ENCODE measurements at places on chromosomes 4 and X.
A peak's percentile ranks its signal among the peaks of the same experiment; 100 is the strongest.

DNA sequence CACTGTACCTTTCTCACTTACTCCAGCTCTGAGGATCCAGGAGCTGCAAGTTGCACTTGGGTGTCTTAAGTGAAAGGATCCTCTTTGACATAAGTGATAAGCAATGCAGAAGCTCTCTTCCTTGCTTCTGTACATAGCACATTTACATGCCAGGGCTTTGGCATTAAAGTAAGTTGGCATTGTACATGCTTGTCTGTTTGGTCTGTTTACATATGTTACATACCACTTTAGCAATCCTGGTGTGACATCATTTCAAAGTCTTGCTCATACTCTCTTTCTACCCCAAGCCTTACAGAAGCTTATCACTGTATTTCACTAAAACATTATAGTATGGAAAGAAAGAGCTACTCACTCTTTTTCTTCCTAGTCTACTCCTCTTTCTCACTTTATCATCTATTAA is 2548.3 kb downstream of the ARAP2 start:
- no peak for DNase-seq

DNA sequence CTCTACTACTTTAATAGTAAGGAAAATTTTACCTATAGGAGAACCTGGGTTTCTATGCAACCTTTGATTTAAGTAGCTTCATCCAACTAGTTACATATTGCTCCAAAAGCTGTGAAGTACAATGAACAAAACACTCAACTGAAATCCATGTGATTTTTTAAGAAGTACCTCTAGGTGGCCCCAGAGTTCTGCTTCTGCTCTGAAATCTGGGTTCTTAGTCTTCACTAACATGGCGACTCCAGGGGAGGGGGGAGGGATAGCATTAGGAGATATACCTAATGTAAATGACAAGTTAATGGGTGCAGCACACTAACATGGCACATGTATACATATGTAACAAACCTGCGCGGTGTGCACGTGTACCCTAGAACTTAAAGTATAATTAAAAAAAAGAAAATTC is 73.4 kb upstream of the MAGEB2 start:
- DNase-seq, result peak; percentile 2

- no peak for DNase-seq
Observed at GRCh38 chr4:12421364-12421763, 992.7 kb upstream of the HS3ST1 start.

GRCh38 chrX:12330841-12331240 is 192.6 kb downstream of the FRMPD4 start:
- DNase-seq, result no peak

DNA sequence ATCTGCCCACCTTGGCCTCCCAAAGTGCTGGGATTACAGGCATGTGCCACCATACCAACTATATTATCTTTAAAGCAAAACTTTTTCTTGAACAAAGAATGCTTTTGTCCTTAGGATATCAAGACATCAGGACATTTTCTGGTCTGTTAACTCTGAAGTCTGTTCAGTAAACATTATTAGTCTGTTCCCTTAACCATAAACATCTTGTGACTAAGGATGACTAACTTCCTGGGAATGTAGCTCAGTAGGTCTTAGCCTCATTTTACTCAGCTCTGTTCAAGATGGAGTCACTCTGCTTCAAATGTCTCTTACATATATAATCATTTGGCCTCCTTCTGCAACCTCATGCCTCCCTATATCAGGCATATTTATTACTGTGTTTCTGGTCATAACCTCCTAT is 122.9 kb downstream of the UBE2NL start:
- no peak for DNase-seq

GRCh38 chr4:7945709-7946380 is 6.2 kb upstream of the AFAP1 start:
- DNase-seq, result no peak

- DNase-seq, result no peak
Observed at GRCh38 chr4:105712766-105713165, 4.2 kb downstream of the GSTCD start.

DNA sequence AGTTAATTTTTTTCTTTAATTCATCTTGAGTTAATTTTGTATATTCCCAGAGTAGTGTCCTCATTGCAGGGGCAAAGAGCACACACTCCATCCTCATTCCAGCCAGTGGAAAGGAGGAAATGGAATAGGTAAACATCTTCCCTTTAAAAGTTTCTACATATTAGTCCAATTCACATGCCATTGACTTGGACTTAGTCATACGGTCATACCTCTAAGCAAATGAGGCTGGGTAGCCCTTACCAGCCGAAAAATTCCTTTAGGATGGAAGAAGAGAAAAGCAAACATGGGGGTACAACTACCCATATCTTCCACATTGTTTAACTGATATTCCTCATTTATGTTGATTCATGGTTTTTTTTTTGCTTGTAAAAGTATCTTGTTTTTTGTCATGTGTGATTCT is 37.4 kb upstream of the NDP start:
- no peak for DNase-seq

GRCh38 chr4:86564795-86565194 is 29.3 kb upstream of the PTPN13 start:
- no peak for DNase-seq

- DNase-seq, result no peak
Observed at GRCh38 chr4:1469607-1470392, 63.6 kb upstream of the NKX1-1 start.

GRCh38 chrX:97315939-97316338 is 432.2 kb downstream of the RPA4 start:
- no peak for DNase-seq

- DNase-seq, result no peak
Observed at GRCh38 chrX:53695946-53696549, 9.5 kb upstream of the HUWE1 start.

GRCh38 chr4:129345609-129346008 is 249.7 kb downstream of the C4orf33 start:
- no peak for DNase-seq

DNA sequence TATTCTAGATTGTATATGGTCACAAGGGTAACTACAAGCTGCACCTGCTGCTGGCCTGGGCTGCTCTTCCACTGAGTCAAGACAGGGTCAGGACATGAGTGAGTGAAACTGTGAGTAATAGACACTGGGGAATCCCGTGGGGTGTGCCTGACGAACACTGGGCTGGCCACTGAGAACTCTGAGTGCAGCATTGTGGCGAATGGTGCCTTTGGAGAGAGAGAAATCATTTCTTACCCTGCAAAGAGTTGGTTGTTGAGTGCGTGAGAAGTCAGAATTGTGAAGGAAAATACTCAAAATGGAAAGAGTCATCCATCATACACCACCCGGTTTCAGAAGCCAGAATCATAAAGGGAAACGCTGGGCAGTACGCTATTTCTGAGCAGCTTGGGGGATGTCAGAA is 43.1 kb upstream of the LSM6 start:
- no peak for DNase-seq

DNA sequence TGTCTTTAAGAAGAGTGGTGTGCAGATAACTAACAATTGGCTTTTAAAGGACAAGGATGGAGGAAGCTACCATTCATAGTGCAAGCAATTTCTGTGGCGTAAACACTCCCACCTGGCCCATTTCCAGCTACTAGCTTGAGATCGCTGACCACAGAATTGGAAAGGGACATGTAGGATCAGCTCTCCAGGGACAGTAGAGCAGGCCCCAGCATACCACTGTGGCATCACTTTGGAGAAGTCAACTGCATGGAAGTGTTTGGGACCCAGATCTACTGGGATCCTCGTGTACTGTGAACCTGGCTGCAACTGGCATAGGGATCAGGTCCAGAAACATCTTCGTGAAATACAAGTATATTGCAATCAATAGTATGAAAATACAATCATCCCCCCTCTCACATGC is 515.0 kb downstream of the INPP4B start:
- DNase-seq, result no peak

DNA sequence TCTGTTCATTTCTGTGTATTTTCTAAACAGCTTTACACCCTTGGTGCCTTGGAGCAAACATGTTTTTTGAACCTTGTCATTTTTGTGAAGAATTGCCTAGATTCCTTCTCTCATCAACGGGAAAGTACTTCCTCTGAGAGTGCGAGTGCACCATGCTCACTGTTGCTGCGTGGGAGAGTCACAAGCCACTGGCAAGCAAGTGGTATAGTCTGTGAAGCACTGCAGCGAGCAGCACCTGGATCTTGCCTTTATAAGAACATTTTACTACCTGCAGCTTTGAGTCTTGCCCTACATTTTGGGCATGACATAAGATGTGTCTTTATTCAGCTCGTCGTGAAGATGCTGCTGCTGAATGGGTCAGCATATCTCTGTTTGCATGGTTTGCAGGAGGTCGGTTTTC is 44.9 kb downstream of the HADH start:
- DNase-seq, result no peak

- no peak for DNase-seq
Observed at GRCh38 chrX:112527903-112528302, 151.8 kb downstream of the LHFPL1 start.

DNA sequence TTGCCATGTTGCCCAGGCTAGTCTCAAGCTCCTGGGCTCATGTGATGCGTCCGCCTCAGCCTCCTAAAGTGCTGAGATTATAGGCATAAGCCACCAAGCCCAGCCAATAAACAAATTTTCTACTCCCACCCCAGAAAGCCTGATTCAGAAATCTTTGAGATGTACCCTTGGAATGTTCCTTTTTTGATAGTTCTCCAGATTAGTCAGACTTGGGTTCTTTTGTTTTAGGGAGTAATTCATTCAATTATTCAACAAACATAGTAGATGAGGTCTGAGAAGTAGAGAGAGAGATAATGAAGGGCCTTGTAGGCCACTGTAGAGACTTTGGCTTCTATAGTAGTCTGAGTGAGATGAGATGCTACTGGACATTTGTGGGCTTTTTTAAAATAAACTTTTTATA is 27.8 kb downstream of the RP2 start:
- DNase-seq, result no peak

DNA sequence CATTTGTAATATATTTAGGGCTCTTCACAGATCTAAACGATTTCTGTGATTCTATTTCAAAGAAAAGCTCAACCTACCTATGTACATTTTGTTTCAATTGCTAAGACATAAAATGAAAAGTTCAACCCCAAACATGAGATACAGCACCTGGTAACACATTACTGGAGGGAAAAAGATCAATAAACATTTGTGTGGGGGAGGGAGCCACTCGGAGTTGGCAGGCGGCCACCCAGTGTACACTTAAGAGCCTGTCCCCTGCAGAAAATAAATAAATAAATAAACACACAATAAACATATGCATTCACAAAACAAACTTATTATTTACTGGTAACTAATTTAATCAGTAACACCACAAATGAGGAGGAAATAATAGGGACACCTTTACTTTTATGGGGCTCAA is 19.3 kb downstream of the PRSS48 start:
- no peak for DNase-seq

DNA sequence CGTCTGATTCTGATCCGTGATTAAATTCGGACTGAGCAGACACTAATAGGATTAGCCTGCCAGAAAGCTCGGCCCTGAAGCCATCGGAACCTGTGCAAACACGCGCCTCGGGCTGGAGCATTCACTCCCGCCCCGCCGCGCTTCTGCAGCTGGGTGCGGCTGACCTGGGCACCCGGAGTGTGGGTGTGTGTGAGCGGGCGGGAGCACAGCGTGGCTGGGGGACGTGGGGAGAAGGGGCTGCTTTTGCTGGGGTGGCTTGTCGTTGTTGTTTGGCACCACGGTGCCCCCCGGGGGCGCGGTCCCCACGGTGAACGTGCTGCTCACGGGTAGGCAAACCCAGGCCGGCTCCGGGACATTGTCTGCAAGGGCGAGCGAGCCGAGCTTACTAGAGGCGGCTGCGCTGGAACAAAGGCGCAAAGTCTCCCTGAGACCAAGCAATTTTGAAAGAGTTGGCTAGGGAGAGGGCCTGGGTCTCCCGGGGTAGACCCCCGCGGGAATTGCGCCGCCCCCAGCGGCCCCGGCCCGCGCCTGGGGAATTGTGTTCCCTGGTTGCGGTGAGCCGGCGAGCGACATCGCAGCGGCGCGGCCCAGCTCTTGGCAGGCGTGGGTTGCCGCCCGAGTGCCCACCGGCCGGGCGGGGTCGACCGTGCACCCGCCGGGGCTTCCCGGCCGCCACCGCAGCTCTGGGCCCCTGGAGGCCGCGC is 1.4 kb downstream of the MAMLD1 start:
- DNase-seq, result no peak

DNA sequence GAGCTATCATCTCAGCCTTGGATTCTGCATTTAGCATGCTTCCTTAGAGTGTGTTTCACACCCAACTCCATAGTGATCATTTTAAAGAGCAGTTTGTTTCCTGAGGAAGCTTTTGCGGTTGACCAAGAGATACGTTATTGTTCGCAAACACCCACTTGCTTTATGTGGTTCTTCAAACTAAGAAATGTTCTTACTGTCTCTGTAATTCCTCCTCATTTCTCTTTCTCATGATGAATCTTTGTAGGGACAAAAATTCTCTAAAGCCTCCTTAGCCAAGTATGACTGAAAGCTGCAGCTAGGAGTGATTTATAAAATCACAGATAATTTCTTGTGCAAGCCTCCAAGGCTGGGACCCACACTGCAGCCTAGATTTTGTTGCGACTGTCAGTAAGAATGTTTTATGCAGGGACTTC is 10.0 kb downstream of the TNIP3 start:
- no peak for DNase-seq

DNA sequence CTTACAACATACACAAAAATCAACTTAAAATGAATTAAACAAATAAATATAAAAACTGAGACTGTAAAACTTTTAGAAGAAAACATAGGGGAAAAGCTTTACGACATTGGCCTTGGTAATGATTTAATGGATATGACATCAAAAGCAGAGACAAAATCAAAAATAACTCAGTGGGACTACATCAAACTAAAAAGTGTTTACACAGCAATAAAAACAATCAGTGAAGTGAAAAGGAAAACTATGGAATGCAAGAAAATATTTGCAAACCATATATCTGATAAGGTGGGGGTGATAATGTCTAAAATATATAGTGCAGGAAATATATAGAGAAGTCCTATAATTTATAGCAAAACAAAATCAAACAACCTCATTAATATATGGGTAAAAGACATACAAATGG is 364.4 kb upstream of the INTU start:
- DNase-seq, result no peak

DNA sequence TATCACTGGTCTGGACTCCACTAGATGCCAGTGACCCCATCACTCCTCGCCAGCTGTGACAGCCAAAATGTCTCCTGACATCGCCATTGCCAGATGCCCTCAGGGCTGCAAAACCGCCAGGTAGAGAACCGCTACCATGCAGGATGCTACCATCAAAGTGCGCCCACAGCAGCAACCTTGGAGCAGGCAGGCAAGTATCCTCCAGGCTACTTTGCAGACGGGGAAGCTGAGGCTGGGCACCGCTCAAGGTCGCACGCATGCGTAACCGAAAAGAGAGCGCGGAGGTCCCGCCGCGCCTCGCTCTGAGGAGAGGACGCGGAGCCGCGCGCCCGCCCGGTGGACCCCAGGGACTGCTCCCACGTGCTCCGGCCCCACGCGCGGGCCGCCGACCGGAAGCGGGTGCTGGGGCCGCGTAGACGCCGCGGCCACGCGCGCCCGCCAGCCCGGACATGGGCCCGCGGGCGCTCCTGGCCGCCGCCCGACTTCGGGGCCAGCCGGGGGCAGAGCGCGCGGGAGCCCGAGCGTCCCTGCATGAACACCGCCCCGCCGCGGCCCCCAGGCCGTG is at the start of gene STS:
Gene STS, plus strand, starts transcription at position 300 of the 565 bp plus-strand sequence. CDS start 105,488 bp downstream, outside the sequence.
- peak; percentile 4 for DNase-seq

GRCh38 chrX:25015486-25016360 is at the start of gene ARX:
TSS of gene ARX (minus strand) at chrX:25015965. CDS start at chrX:25015737, 228 bp downstream.
- DNase-seq, result no peak

Measured in NCI-H1694 (cell line).